ENCODE measurements at places on chromosomes 7 and 10. TPM values are rescaled to one million over a fixed set of nuclear protein-coding genes. Genes with fewer than 3 reads are reported as not detected.
A peak's percentile ranks its signal among the peaks of the same experiment; 100 is the strongest.

- DNase-seq, result peak; percentile 91
Measured at GRCh38 chr10:13614530-13615332, 28.0 kb downstream of the PRPF18 start.

Gene LRRC4
- not detected for total RNA-seq

DNA sequence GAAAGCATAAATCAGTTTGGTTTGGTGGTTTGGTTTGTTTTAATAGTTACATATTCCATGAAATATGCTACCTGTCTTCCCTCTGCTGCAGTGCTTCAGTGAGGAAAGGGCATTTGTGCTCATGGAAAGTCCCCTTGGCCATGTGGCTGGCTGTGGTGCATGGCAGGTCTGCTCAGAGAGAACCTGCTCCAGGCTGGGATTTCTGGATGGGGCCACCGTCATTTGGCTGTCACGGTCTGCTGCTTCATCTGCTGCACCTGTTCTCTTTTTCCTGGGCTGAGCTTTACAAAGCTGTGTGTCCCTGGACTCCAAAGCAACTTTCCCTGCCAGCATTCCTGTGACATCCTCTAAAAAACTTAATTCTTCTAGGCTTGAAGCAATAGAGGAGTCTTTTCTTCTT is 8.9 kb downstream of the CDK14 start:
- DNase-seq, result no peak

DNA sequence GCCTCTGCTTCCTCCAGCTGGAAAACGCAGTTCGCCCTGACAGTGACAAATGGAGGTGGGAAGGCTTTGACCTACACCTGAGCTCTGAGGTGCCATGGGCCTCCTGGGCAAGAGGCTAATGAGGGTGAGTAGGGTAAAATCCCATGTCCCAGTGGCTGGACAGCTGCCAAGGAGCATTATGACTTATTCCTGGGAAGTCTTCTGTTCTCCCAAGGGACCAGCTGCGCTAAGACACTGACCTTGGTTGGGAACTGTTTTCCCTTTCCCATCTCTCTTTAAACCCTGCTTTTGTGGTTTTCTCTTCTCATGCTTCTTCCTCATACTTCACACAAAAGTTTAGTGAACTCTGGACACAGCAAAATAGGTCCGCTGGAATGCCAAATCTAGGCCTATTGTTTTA is 72.6 kb downstream of the COPG2 start:
- peak; percentile 29 for DNase-seq

DNA sequence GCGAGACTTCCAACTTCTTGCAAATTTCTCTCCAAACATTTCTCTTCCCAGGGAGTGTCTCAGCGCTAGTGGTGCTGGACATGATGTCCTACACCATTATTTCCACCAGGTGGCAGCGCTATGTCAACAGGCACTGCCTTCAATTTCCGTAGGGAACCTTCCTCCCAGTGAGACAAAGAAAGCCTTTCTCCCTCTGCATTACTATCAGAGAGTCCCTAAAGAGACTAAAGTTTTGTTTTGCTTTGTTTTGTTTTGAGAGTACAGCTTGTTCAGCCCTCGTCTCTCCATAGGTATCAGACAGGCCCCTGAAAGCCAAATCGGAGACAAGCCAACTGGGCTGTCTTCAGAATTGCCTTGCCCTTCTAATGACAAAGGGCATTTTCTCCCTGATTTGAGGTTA is 44.2 kb upstream of the GGCT start:
- DNase-seq, result peak; percentile 75

DNA sequence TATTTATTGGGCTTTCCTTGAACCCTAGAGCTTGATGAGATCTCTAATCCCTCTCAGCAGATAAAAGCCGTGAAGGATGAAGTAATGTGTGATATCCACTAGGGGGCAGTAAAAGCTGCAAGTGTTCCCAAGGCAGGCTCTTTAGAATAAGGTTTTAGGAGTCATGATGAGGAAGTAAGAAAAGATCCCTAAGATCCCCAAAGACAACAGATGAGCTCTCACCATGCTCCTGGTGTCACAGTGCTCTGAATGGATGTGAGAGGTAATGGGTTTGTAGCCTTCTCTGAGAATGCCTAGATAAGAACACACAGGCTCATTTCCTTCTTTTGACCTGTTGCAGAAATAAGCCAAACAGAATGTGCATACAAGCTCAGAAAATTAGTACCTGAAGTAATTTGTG is 70.4 kb upstream of the ITPRID1 start:
- peak; percentile 53 for DNase-seq

- DNase-seq, result peak; percentile 52
Measured at GRCh38 chr7:1386623-1387220, 72.5 kb downstream of the MICALL2 start.

DNA sequence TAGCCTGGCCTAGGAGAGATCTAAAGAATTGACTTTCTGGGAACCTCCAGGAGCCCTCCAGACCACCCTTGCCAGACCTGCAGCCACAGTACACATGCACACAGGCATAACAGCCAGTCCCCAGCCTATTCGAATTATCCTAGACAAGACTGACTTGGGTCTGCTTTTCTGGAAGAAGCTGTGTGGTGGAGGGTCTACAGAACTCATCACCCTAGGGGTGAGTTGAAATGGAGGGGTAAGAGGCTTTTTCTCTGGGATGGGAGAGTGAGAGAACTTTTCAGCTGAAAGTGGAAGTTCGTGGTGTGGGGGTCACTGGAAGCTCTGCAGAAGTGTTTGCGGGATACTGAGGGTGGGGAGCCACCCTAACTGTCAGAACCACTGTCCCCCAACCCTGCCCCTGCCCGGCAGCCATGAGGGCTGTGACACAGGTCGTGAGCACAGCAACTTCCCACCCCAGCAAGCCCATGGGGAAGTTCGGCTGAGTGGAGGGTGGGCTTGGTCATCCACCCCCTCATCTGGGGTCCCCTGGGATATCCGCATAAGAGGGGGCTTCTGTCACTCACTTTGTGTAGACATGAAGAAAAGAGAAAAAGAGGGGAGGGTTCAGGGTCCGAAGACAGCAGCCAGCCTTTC is 7.8 kb downstream of the TLX1 start:
- no peak for DNase-seq

GRCh38 chr10:21495002-21495751 is 30.3 kb downstream of the SKIDA1 start:
- no peak for DNase-seq

Gene BLVRA
- 43.6 TPM for total RNA-seq

DNA sequence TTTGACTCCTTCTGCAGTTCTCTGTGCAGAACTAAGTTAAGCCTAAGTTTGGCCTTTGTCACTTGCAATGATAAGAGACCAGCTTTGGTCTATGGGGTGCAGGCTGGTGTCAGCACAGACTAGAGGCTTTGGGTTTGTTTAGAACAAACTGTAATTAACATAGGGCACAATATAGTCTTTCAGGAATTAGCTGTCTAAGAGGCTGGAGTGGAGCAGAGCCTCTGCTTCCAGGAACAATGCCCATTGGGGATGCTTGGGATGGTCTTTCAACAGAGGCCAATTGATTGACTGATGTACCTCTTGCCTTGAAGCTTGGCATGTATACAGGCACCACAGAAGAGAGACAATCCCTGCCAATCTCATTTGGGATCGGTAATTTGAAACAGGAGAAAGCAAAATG is 4.7 kb downstream of the SUFU start:
- DNase-seq, result no peak

GRCh38 chr10:79133416-79133815 is 64.7 kb downstream of the ZMIZ1 start:
- DNase-seq, result no peak

DNA sequence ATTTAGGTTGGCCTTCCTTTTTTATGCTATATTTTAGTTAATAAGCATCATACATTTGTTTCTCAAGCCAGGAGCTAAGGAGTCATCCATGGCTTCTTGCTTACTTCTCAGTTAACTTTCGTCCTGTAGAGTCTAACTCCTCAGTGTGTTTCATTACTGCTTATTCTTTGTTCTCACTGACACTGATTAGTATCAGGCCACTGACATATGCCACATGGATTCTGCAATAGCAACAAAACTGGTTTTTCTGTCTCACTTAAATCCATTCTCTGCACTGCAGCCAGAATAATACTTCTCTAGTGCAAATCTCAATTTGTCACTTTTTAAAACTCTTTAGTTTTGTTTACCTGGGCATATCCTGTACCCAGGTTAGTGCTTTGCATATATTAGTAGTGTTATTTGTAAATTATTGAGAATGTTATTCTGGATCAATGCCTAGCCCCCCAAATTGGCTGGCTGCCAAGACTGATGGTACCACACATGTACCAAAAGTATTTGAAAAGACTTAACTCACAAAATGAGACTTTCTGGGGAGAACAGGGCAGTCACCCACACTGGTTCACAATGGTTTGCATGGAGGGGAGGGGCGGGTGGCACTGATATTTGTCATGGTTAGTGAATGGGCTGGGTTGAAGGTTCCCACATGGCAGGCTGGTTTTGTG is 79.1 kb downstream of the CCSER2 start:
- DNase-seq, result no peak

- DNase-seq, result no peak
Measured at GRCh38 chr10:131652438-131653139, 248.2 kb upstream of the PPP2R2D start.

Measured in M059J (cell line).